ENCODE measurements at places on chromosomes 1 and 21.

GRCh38 chr1:100584761-100585745, 47.1 kb downstream of the GPR88 start:
- peak; percentile 38 for DNase-seq

DNA sequence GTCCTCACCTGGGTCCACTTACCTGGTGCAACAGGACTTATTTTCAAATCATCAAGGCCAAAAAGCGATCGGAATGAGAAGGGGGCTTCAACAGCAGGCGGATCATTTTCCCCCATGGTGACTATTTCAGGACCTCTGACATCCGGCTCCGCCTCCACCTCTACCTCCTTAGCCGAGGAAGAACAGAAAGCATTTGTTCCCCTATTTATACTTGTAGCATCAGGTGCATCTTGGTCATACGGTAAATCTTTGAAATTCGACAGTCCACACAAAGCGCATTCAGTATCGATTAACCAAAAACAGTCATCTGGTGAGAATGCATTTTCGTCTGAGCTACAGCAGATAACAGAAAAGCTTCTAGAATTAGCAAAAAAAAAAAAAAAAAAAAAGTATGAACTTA, 550 bp downstream of the TMPRSS3 start:
- no peak for DNase-seq

- DNase-seq, result peak; percentile 88
These were observed 21.9 kb upstream of the GPR157 start for GRCh38 chr1:9150582-9151327.

- peak; percentile 87 for DNase-seq
These were observed 73.3 kb downstream of the TNFSF18 start for GRCh38 chr1:172977296-172978017.

GRCh38 chr1:113128116-113128515, 55.1 kb downstream of the LRIG2 start:
- DNase-seq, result no peak

- DNase-seq, result peak; percentile 38
These were observed 152.4 kb downstream of the HLX start for GRCh38 chr1:221031458-221032203.

GRCh38 chr1:201876148-201876818, 12.4 kb upstream of the SHISA4 start:
- peak; percentile 31 for DNase-seq

DNA sequence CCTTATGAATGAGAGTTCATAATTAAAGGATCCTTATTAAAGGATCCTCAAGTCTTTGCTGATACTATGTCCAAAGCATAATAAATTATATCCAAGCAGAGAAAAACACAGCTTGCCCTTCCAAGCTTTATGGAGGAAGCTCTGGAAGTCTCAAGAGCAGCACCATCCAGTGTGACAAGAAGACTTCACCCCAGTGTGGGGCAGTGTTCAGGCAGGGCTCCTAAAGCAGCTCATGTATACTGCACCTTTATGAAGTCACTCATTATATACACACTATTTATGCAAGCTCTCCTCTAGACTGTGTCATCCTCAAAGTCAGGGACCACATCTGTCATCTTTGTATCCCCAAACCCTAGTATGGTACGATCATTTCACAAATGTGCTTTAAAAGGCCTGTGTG, 11.9 kb upstream of the CCN1 start:
- DNase-seq, result no peak

GRCh38 chr1:33429332-33429731, 1.6 kb downstream of the PHC2 start:
- no peak for DNase-seq

GRCh38 chr21:14858311-14858710, 206.5 kb downstream of the NRIP1 start:
- no peak for DNase-seq

DNA sequence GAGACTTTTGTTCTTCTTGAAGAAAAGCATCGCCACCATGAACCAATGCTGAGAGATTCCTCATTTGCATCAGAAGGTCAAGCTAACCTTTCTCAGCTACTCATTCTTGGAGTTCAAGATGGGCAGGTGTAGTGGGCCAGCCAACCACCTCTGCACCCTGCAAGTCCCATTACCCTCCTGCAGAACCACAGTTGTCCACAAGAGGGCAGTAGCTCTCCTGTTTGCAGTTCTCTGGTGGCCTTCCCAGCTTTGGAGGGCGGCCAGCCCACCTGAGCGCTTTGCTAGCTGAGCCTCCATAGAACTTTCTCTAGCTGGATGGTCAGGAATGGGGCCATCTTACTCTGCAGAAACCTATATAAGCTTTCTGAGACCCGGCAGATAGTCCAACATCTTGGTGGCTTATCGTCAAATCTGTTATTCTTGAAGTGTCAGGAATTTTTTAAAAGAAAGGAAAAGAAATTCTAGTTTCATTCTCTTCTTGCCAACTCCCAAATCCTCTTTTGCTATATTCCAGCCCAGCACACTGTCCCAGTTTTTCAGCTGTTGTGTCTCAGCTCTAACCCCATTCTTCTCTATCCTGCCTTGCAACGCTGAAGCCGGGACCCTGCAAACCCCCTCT, 11.0 kb upstream of the LMX1A start:
- peak; percentile 77 for DNase-seq

DNA sequence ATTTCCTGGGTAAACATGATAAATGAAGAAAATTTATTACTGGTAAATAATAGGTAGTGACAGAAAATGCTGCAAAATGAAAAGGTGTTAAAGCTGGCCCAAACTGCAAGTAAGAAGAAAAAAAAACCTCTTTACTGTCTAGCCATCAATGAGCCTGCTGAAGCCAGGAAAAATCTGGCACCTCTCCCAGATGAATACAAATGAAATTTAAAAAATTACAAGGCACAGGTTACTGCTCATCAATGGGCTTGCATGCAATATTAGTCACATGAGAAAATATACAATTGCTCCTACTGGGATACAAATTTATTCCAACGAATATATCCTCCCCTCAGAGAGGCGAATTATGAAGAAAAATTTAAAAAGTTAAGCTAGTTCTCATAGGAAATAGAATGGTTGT, 1422.5 kb downstream of the KCNT2 start:
- no peak for DNase-seq

DNA sequence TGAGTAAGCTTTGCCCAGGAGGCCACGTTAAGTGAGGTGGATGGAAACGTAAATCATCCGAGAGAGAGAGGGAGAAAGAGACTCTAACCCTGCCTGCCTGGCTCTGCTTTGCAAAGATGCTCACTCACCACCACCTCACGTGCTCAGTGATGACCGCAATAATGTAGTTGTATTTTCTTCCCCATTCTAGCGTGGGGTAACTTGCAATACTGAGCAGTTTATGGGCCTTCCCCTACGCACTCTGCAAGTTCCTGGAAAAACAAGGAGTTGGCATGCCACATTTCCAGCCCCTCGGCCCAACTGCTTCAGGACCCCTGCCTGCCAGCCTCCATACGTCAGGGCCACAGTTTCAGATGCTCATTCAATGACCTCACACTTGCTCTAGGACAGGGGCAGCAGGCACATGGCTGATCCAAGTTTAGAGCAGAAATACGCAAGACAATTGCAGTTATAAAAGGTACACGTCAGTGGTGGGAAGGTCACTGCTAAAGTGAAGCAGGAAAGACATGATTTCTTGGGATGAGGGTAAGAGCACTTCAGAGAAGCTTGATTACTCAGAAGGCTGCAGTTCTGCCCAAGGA, 112.5 kb upstream of the RAB4A start:
- no peak for DNase-seq

DNA sequence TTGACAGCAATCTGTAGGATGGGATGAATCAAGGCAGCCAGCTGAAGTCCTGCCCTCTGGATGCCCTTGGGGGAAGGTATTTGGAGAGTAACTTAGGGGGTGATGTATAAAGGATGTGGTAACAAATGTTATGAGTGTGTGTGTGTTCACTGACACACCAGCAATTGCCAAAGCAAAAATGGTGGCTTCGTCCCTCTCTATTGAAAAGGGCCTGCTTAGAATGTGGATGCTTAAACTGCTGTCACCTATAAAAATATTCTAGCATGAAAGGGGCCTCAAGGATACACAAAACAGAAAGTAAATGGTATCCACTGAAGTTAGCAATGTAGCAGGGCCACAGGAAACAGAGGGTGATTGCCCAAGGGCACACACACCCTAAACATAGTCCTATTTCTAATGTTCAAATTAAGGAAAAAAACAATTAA, 15.1 kb upstream of the AIM2 start:
- DNase-seq, result peak; percentile 80

DNA sequence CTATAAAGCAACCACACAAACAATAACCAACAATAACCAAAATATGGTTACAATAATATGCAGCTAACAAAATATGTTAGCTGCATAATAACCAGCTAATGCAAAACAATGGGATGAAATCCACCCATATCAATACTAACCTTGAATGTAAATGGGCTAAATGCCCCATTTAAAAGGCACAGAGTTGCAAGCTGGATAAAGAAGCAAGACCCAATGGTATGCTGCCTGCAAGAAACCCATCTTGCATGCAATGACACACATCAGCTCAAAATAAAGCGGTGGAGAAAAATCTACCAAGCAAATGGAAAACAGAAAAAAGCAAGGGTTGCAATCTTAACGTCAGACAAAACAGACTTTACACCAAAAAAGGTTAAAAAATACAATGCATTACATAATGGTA, 316.5 kb upstream of the NR5A2 start:
- DNase-seq, result no peak

DNA sequence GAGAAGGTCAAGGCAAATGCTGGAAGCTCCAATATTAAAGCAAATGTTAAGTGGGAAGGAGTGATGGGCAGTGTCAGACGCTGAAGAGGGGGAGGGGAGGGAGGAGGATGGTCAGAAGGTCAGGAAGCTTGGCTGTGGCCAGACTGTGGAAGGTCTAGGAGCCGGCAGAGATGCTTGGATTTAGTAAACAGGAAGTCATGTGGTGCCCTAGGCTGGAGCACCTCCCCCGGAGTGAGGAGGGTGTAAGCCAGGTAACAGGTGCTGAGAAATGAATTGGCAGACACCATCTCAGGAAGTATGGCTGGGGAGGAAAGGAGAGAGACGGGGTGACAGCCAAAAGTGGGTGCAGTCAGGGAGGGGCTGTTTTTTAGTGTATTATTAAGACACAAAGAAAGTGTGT, 17.7 kb downstream of the CSMD2 start:
- DNase-seq, result no peak

- DNase-seq, result no peak
These were observed 19.5 kb downstream of the JAM2 start for GRCh38 chr21:25658427-25659035.

DNA sequence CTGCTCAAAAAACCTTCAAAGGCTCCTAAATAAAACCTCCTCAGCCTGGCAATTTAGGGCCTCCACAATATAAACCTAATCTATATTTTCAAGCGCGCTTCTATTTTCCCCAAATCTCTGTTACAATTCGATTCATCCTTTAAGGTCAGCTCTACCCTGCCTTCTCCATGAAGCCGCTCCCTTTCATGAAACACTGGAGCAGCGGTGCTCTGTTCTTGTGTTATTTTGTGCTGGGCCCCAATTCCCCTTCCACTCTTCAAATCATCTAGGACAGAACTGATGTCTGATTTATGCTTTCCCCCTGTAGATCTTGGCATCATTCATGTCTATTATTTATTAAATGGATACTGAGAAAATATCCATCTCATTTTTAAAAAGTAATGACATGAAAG, 6.9 kb downstream of the ERRFI1 start:
- no peak for DNase-seq

DNA sequence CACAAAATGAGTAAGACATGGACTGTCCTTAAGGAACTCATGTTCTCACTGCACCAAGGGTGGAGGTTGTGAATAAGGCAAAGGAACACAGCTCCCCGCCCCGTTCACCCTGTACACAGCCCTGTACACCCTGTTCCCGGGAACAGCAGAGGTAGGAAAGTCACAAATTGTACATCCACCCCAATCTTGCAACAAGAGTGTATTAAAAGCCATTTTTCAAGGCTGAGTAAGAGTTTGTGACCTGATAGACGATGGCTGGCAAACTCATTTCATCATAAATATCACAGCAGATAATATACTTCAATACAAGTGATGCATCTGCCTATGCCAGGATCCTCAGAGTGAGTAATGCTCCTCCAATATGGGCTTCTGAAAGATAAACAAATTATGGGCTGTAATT, 52.5 kb upstream of the CAMK1G start:
- DNase-seq, result peak; percentile 75

GRCh38 chr1:2459757-2460156, 16.3 kb upstream of the PLCH2 start:
- peak; percentile 60 for DNase-seq

- no peak for DNase-seq
These were observed 19.4 kb downstream of the CTXND2 start for GRCh38 chr1:150906329-150906728.

DNA sequence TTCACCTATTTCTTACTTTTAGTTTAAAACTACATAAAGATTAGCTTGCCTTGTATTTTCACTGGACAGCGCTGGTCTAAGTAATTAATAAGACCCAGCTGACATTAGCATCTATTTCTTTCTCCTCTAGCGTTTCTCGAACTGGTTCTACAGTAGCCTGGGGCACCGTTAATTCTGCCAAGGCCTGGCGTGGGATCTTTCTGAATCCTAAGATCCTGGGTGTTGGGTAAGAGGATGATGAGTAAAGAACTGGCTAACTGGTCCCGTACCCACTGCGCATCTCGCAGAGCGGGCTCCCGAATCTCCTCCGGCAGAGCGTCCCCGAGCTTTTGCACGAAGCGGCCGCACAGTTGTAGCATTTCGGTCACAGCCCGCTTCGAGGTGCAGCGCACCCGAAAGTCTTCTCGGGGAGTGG, 309 bp downstream of the NSL1 start:
- DNase-seq, result peak; percentile 81

DNA sequence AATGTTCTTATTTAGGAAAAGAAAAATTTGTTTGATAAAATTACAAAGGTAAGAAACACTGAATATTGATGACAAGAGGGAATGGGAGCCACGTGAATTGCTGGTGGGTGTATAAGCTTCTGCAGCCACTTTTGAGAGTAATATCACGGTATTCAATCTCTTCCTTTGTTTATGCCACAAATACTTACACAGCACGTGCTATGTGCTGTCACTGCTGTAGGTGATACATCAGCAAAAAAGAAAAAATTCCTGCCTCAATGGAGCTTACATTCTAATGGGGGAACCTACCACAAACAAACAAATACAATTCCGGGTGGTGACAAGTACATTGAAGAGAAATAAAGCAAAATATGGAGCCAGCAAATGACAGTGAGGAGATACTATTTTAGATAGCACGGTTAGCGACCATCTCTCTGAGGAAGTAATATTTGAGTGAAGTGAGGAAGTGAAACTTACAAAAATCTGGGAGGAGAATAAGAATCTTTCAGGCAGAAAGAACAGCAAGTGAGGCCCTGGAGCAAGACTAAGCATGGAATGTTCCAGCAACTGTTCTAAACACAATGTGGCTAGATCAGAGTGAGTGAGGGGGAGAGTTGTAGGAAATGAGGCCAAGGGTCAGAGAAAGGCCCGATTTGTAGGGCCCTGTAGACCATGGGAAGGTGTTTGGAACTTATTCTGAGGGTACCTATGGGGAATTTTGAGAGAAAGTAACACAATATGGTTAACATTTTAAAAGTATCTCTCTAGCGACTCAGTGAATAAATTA, 2.6 kb upstream of the FCRLB start:
- no peak for DNase-seq

DNA sequence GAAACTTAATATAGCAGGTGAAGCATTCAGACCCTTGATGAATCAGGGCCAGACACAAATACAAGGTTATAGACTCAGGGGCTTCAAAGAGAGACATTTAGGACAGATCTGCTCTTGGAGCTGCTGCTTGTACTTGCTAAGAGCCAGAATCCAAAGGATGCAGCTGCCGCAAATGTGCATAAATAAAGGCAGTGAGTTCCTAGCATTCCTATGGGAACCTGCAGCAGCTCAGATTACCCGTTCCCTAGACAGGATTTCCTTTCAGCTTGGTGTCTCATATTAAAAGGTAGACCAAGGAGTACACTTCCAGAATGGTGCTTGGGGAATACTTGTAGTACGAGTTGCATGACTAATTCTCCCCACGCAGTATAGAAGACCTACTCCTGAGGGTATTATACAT, 9.7 kb upstream of the LRRC53 start:
- no peak for DNase-seq

Measured in fibroblast of mammary gland (primary cell).